ENCODE measurements at places on chromosomes 12 and 14.
A peak's percentile ranks its signal among the peaks of the same experiment; 100 is the strongest.

GRCh38 chr12:109307051-109307450 lies 2.0 kb downstream of the FOXN4 start:
- DNase-seq: no peak

DNA sequence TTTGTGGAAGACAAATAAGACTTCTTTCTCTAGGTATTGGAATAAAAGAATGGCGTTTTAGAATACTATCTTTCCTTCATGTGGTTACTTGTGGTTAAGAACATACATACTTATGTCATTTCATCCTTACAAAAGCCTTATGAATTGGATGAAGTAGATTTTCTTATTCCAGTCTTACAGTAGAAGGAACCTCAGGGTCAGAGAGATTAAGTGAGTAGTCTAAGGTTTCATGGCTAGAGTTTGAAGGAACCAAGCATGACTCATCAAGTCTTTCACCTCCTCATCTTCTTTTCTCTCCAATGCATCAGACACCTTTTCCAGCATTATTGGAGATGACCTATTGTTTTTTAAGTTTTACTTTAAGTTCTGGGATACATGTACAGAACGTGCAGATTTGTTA lies 92.9 kb upstream of the NEDD1 start:
- no peak for DNase-seq

DNA sequence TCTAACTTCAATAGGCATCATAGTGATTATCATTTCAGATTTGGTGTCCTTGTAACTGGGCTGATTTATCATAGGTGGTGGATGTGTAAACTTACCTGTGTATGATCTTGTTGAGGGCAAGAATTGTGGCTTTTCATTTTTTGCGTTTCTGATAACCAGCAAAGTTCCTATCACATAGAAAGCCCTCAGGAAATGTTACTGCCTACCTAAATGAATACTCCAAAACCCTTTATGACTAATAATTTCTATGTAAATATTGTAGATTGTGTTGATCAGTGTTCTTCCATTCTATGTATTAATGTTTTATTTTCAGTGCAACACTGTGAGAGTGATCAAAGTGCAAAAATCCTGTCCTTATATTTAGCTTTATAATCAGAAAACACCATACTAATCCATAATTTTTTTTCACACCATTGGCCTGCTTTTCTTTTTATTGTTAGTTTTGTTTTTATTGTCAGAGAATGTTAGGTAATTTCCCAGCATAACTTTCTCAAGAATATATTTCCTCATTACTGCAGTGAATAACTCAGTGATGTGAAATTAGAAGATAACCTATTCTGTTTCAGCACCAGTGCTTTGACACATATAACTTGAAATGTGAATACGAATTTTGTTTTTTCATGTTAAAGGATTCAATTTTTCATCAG lies 94.1 kb downstream of the GPHN start:
- DNase-seq: no peak

- DNase-seq: peak; percentile 2
Measured at GRCh38 chr14:51094282-51094821, 553 bp downstream of the TRIM9 start.

GRCh38 chr12:91381309-91381804 lies 198.7 kb upstream of the DCN start:
- DNase-seq: no peak

All from stimulated activated CD4-positive, alpha-beta T cell treated with anti-CD3 and anti-CD28 coated beads, Interleukin-1b, Interleukin-23, amount 100 ng/mL, for 24 hours (primary cell).